ENCODE measurements at places on chromosomes 3 and 15.

GRCh38 chr3:101464235-101464634, 48.8 kb downstream of the SENP7 start:
- DNase-seq, result no peak

DNA sequence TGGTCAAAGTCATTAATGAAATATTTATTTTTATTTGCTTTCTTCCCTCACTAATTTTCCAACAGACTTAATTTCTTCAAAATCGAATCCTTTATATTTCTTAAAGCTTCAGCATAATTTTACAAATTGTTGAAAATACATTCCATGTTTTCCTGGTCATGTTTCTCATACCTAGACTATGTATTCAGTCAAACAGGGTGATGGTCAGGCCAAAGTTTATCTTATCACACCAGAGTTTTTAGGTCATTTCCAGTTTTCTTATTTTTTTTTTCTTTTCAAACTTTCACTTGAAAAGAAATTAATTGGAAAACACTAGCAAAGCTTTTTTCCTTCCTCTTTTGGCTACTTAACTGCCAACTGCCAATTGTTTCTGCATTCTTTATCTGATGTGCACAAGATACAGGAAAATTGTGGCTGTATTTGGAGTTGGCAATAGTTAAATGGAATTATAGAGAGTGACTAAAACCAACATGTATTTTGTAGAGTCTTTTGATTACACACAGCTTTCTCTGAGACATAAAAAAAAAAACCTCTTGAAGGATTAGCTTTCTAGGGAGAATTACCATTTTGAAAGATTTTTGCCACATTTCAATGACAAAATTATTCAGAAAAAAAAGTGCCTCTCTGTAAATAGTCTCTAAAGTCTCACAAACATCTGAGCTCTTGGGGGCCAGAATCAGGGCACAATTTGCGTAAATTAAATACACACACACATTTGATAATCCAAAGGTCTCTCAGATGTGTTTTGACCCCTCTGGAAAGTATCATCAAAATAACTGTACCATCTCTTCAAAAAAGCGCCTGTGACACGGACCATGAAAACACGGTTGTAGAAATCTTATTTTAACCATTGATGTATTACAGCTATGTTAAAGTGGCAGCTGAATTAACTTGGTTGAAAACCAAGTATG, 603.2 kb upstream of the KCNMB2 start:
- peak; percentile 88 for DNase-seq

DNA sequence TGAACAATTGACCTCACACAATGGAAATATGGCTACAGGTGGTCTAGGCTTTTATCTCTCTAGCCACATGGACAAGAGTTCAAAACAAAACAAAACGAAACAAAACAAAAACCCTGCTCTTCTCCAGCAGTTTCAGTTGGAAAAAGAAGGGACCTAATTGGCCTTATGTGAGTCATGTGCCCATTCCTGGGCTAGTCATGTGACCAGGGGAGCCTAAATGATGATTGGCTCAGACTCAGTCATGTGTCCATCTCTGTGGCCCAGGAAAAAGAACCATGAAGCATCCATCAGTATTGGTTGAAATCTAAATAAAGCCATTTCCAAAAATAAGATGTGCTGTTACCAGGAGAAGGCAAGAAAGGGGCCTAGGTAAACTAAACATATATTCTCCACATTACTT, 96.8 kb downstream of the ANXA2 start:
- no peak for DNase-seq

DNA sequence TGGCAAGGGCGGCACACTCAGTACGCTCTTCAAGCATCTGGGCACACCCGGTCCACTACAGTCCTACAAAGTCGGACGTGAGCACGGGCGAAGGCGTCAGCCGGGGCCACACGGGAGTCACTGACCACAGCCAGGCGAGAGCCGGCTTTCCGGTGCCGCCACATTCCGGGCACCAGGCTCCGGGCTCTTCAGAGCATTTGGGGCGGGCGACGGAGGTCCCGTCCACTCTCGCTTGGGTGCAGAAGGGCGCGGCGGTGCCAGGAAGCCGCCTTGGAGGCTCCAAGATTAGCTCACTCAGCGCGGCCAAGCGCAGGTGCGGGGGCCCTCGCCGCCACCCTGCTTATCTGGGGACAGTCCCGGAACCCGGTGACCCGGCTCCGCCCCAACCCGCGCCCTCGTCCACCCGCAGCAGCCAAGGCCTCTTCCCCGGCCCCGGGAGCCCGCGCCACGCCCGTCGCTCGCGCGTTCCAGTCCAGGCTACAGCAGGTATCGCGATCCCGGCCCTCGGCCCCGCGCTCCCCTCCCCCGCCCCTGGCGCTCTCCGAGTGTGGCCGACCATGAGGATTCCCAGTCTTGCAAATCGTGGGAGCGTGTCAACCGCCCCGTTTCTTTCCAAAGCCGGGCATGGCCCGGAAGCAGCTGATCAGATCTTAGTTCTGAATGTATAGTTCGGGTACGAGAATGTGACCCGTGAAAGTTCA, at the start of gene ADPRH:
ADPRH (plus strand) TSS at position 127 of the 701 bp plus-strand sequence. CDS start 2,678 bp downstream, outside the sequence.
- peak; percentile 80 for DNase-seq

- no peak for DNase-seq
Measured at GRCh38 chr3:21847005-21847404, 96.0 kb upstream of the ZNF385D start.

DNA sequence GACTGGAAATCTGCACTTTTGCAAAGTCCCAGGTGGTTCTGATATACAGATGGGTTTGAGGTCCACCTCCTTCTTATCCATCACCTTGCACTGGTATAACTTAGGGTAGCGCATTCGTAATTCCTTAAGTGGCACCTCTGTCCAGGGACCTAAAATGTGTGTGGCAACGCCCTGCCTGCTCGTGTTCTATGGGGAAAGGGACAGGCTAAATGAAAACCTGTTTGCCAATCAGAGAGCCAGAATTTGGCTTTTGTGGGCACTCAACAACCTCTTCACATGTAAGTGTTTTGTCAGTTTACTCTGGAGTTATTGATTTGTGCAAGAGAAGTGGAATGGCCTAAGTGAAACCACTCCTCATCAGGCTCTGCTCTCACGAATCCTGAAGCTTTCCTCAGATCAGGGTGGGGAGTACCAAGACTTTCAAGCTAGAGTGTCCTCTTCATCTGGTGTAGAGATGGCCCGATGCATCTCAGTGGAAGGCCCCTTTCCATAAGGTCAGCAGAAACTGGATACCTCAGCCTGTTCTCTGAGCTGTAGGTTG, 138.3 kb downstream of the ALDH1A2 start:
- DNase-seq, result no peak

DNA sequence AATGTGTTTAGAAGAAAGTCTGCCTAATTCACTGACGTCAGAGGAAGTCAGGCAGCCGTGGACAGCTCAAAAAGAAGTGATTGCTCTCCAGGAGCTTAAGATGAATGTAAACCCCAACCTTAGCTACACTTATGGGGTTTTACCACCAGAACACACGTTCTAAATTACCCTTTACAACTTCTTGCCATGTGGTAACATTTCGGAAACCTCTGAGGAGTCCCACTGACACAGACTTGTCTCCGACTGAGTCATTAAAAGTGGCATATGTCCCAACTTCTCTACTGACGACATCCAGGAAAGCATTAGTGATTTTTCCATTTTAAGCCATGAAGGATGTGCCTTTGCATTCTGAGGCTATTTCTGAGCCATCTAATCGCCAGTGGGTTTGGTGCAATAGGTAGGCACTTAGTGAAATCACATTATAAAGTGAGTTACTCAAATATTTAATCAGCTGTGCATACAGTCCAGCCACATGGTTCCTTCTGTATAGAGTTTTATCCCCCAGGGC, 32.4 kb downstream of the C2CD4A start:
- no peak for DNase-seq

DNA sequence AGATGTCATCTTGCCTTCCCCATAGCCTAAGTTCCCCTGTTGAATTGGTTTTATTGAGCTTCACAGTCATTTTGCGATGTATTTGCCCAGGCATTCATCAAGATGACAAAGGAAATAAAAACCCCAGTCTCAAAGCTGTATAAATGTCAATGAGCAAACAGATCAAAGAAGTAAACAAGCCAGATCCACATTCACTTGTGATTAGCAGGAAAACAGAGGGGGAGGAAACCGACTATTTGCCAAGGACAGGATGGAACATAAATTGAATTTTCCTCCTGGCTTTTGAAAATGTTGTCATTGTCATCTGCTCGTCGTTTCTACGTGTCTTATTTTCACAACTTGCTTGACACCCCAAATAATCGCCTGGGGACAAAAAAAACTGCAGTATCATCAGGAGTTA, 83.5 kb downstream of the SV2B start:
- no peak for DNase-seq

- peak; percentile 58 for DNase-seq
Measured at GRCh38 chr3:31629054-31629453, 96.3 kb downstream of the STT3B start.

DNA sequence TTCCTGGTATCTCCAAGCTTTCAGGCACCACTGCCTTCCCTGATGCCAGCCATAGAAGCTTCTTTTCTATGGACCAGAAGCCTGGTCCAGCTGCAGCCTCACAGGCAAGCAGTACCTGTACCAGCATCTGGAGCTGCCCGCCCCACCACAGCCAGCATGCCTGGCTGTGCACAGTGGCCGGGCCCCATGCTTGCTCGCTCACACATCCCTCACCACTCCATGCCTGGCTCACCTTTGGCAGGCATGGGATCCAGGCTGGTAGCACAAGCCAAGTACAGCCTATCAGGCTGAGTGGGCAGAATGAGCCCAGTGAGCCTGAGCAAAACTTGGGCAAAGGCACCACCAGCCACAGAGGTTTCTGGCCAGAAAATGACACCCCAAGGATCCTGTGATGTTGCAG, 93.4 kb downstream of the TPRA1 start:
- DNase-seq, result no peak

GRCh38 chr15:83602021-83602420, 51.9 kb upstream of the ADAMTSL3 start:
- no peak for DNase-seq

GRCh38 chr3:195421400-195421799, 21.4 kb downstream of the ACAP2 start:
- DNase-seq, result no peak
